ENCODE measurements at places on chromosomes 16 and 17. TPM values are rescaled to one million over a fixed set of nuclear protein-coding genes. Genes with fewer than 3 reads are reported as not detected.

GRCh38 chr17:68302666-68303065 lies 11.4 kb downstream of the ARSG start:
- DNase-seq = no peak
- H3K27ac ChIP-seq = no peak overlapping the region
- no peaks in the 10 kb centered on the region for H3K27me3 ChIP-seq
- no peaks in the 10 kb centered on the region for H3K4me1 ChIP-seq

PDK2 gene
- 142 TPM for total RNA-seq

TRIM72 gene
- 1.2 TPM for total RNA-seq

DNA sequence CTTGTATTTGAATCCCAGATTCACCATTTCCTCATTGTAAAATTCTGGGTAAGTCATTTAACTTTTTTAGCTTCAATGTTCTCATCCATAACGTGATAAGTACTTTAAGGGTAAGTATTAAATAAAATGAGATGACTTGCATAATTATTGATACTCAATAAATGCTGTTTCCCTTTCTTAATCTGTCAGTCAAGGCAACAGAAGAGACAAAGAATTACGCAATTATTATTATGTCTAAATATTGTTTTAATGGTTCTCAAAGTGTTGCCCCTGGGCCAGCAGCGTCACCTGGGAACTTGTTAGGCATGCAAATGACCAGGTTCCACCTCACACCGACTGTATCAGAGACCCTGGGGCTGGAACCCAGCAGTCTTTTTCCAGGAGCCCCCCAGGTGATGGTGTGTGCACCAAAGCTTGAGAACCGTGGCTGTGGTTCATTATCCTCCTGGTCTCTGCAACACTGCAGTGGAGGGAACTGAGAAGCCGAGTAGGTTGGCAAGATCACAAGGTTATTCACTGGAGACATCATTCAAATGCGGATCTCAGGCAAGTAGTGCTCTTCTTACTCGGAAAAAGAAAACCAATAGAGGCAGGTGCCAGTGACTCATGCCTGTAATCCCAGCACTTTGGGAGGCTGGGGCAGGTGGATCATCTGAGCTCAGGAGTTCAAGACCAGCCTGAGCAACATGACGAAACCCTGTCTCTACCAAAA lies 43.5 kb downstream of the LYRM9 start:
- no peaks in the 10 kb centered on the region for H3K27me3 ChIP-seq
- H3K27ac ChIP-seq = no peak overlapping the region
- H3K36me3 ChIP-seq = no peaks in the 10 kb centered on the region
- no peak overlapping the region for H3K4me3 ChIP-seq
- DNase-seq = no peak

DNA sequence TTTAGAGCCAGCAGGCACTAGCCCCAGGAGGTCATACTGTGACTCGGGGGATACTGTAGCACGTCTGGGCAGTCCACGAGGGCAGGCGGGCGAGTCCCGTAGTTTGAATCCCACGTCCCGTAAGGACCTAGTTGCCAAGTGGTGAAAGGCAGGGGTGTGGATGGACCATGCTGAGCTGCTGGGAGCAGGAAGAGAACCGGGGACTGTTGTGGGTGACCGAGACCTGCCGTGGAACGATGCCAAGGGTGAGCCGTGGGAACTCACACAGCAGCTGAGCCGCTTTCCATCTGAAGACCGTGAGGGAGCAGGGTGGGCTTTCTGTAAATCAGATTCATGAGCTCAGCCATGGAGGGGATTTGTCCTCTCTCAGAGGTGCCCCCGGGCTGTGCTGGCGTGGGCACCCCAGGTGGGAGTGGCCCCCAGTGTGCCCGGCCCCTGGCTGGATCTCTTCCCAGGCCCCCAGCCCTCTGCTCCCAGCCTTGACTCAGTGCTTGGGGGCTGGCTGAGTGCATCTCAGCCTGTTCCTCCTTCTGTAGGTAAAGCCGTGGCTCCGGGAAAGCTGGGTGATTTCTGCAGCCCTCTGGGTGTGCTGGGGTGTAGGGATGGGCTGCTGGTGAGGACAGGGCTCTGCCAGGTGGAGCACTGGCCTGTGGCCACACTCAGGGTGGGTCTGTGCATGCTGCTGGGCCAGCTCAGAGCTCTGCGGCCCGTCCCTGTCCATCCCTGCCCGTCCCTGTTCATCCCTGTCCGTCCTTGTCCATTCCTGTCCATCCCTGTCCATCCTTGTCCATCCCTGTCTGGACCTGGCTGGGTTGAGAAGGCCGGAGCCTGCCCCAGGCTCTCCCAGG lies 13.6 kb downstream of the ASPSCR1 start:
- no peaks in the 10 kb centered on the region for H3K27me3 ChIP-seq
- peaks cover 7% of the 10 kb centered on the region for H3K36me3 ChIP-seq
- H3K4me1 ChIP-seq = no peaks in the 10 kb centered on the region
- no peak overlapping the region for H3K4me3 ChIP-seq
- DNase-seq = no peak

DNA sequence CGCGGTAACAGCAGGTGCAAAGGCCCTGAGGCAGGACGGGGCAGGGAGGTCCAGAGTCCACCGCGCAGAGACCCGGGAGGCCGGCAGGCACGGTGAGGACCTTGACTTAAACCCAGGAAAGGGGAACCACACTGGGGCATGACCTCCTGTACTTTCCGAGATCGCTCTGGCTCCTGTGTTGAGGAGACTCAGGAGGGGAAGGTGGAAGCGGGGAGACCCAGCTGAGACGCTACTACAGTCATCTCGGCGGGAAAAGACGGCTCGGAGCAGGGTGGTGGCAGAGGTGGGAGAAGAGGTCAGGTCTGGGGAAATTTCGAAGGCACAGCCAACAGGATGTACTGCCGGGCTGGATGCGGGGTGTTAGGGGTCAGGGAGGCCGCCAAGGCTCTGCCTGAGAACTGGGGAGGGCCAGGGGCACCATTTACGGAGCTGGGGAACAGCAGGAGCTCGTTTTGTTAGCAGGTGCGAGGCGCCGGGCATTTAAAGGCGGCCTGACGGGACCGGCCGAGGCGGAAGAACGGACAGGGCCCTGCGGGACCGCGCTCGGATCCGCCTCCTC lies 22.3 kb downstream of the NPTX1 start:
- H3K27me3 ChIP-seq = no peaks in the 10 kb centered on the region
- H3K27ac ChIP-seq = peak overlapping the region; percentile 98
- H3K4me1 ChIP-seq = peaks cover 33% of the 10 kb centered on the region
- H3K4me3 ChIP-seq = peak overlapping the region; percentile 84
- no peaks in the 10 kb centered on the region for H3K36me3 ChIP-seq

DNAAF1 gene
- total RNA-seq = not detected

RDM1 gene
- not detected for total RNA-seq

- no peak overlapping the region for H3K27ac ChIP-seq
- no peak overlapping the region for H3K4me3 ChIP-seq
- DNase-seq = no peak
- no peaks in the 10 kb centered on the region for H3K27me3 ChIP-seq
These were observed 129.8 kb downstream of the NTN1 start for GRCh38 chr17:9151091-9151490.

GRCh38 chr17:63279498-63280230 lies 166.4 kb downstream of the CYB561 start:
- no peak for DNase-seq
- peaks cover 13% of the 10 kb centered on the region for H3K4me1 ChIP-seq
- peak overlapping the region; percentile 4 for H3K27ac ChIP-seq
- H3K27me3 ChIP-seq = no peaks in the 10 kb centered on the region
- H3K4me3 ChIP-seq = no peak overlapping the region

FGF11 gene
- 7.8 TPM for total RNA-seq

DNA sequence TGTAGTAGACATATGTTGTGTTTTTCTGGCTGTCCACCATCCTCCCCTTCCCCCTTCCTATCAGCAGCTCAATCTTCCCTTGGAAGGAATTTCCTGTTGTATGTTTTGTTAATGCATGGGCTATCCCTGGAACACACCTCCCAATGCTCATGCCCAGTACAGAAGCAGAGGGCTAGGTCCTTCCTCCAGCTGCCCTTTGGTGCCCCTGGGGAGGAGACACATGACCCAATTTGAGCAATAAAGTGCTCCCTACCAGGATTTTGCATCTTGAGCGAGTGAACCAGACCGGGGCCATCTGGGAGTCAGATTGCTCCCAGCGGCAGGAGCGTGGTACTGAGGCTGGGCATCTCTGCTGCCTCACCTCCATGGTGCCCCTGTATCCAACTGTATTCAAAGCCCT lies 141.5 kb upstream of the MED13 start:
- no peaks in the 10 kb centered on the region for H3K27me3 ChIP-seq
- DNase-seq = no peak
- H3K4me1 ChIP-seq = no peaks in the 10 kb centered on the region
- H3K27ac ChIP-seq = no peak overlapping the region
- H3K4me3 ChIP-seq = no peak overlapping the region
- H3K36me3 ChIP-seq = no peaks in the 10 kb centered on the region

DNAI2 gene
- total RNA-seq = not detected
